ENCODE measurements at places on chromosomes 1 and 21.

DNA sequence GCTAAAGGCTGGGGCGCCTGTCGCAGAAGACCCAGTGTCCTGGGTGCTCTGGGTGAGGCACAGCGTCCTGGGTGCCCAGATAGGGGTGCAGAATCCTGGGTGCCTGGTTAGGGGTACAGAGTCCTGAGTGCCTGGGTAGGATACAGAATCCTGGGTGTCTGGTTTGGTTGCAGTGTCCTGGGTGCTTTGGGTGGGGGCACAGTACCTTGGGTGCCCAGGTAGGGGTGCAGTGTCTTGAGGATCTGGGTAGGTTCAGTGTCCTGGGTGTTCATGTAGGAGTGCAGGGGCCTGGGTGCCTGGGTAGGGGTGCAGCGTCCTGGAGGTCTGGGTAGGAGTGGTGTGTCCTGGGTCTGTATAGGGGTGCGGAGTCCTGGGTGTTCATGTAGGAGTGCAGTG, 178.7 kb downstream of the CAMTA1 start:
- no peak for DNase-seq

DNA sequence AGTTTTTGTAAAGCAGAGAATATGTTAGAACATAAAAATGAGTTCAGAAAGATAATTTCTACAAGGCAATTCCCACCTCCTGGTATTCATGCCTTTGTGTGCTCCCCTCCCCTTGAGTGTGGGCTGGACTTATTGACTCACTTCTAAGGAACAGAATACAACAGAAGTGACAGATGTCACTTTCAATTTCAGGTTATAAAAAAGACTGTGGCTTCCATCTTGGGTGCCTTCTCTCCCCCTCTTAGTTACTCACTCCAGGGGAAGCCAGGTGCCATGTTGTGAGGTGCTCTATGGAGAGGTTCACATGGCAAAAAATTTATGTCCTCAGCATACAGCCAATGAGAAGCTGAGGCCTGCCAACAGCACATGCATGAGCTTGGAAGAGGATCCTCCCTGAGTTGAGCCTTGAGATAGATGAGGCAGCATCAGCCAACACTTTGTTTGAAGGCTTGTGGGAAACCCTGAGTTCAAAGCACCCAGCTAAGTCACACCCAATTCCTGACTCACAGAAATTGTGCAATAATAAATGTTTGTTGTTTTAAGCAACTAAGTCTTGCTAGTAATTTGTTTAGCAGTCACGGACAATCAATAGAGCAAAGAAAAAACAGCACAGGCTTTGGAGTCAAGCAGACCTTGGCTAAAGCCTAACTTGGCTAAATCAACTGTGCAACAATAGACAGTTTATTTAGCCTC, 73.5 kb upstream of the NGF start:
- no peak for DNase-seq

DNA sequence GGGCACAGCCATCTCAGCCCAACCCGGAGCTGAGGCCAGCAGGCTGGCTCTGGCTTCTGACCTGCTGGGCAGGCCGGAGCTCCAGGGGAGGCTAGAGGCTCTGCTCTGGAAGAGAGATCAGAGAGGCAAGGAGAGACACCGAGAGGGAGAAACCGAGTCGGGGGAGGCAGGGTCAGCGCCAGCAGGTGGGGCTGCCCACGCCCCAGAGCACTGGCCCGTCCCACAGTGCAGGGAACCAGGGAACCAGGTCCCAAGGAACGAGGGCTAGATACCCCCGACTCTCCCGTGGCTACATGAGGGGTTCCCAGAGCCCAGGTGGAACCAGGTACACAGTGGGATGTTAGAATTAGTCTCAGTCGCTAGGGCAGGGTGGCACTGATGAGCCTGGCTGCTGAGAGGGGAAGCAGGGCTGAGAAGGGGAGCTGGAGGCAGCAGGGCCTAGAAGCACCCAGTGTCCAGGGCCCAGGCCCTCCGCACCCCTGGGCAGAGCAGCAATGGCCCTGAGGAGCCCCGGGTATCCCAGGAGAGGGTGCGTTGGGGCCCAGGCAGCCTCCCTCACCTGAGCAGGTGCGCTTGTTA, 2.1 kb downstream of the MASP2 start:
- DNase-seq: no peak

GRCh38 chr1:15691434-15692032, 7.4 kb downstream of the PLEKHM2 start:
- no peak for DNase-seq

DNA sequence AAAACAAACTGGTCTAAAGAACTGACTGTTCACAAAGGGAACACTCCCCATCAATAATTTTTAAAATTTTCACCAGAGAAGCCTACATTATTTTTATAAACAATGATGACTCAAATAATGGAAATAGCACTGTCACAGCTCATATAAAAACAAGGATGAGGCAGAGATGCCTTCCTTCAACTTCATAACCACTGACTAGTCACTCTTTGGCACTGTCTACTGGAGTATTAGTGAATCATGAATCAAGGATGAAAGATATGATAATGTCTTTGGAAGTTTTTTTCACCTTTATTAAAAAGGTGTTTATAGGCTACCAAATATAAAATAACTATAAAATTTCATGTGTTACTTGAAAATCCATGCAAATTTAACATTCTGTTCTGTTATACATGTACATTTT, 316.9 kb downstream of the VAV3 start:
- DNase-seq: no peak

GRCh38 chr1:81547261-81547911, 253.3 kb upstream of the ADGRL2 start:
- no peak for DNase-seq

GRCh38 chr1:91993256-91993655, 36.5 kb upstream of the EPHX4 start:
- no peak for DNase-seq

- no peak for DNase-seq
These were observed 61.1 kb downstream of the FHAD1 start for GRCh38 chr1:15308135-15308534.

- no peak for DNase-seq
These were observed 137.1 kb downstream of the PBX1 start for GRCh38 chr1:164695956-164696665.

- DNase-seq: no peak
These were observed 46.2 kb downstream of the C1orf198 start for GRCh38 chr1:230822092-230822581.

GRCh38 chr1:119594376-119594775, 53.7 kb downstream of the ZNF697 start:
- no peak for DNase-seq

- DNase-seq: no peak
These were observed 510.7 kb downstream of the RWDD3 start for GRCh38 chr1:95744731-95745130.

- no peak for DNase-seq
These were observed 73.9 kb downstream of the EBNA1BP2 start for GRCh38 chr1:43098200-43098599.

Measured in stimulated activated CD4-positive, alpha-beta T cell treated with anti-CD3 and anti-CD28 coated beads, TNF-alpha, amount 100 ng/mL, for 1 hour (primary cell).